T-helper 2 cell (primary cell): ENCODE measurements at places on chromosomes 12 and 14.

GRCh38 chr12:51082561-51083125 is 753 bp downstream of the CSRNP2 start:
- DNase-seq, result peak; percentile 4

DNA sequence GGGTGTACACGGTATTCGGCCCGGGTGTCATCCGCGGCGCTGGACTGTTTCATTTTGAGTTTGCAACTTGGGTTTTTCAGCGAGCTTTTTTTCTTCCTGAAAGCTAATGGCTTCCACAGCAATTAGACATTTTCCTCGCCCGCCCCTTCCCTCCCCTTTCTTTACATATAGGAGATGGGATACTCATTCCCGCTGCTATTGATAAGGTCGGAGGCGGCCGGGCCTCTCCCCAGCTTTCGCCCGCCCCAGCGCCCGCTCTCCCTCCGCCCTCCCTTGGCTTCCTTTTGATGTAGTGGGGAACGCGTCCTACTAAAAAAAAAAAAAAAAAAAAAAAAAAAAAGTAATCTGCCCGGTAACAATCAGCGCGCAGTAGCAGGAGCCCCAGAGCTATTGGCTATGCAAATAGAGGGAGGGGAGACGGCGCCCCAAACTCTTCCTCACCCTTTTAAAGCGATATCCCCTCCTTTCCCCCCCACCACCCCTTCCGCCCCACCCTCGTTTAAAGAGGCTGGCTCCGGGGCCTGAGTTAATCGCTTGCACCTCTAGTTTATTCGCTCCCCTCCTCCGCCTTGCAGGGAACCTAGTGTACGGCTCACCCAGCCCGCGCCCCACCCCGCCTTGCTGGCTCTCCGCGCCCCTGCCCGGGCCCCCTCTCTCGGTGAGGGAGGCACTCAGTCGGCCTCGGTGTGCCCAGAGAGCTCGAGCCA is 1.7 kb upstream of the CCND2 start:
- DNase-seq, result peak; percentile 85

DNA sequence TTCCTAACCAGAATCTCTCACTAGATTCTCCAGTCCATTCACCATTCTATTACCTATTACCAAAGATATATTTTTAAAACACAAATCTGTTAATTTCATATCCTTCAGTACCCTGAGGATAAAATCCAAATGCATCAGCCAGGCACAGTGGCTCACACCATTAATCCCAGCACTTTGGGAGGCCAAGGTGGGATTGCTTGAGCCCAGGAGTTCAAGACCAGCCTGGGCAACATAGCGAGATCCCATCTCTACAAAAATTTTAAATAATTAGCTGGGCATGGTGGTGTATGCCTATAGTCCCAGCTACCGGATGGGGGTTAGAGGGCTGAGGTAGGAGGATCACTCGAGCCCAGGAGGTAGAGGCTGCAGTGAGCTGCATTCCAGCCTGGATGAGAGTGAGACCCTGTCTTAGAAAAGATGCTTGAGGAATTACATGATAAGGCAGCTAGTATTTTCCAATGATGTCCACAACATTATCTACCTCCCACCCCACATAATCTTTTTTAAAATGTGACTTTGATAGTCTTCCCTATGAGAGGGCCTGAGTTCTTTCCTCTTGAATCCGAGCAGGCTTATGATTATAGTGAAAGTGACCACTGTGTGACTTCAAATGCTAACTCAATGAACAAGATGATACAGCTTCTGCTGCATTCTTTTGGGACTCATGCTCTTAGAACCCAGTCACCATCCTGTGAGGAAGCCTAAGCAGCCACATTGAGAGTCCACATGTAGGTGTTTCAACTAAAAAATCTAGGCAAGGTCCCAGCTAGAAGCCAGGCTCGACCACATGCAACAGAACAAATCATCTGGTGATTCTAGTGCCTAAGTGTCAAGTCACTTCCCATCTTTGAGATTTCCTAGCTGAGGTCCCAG is 18.0 kb downstream of the HECTD1 start:
- no peak for DNase-seq

DNA sequence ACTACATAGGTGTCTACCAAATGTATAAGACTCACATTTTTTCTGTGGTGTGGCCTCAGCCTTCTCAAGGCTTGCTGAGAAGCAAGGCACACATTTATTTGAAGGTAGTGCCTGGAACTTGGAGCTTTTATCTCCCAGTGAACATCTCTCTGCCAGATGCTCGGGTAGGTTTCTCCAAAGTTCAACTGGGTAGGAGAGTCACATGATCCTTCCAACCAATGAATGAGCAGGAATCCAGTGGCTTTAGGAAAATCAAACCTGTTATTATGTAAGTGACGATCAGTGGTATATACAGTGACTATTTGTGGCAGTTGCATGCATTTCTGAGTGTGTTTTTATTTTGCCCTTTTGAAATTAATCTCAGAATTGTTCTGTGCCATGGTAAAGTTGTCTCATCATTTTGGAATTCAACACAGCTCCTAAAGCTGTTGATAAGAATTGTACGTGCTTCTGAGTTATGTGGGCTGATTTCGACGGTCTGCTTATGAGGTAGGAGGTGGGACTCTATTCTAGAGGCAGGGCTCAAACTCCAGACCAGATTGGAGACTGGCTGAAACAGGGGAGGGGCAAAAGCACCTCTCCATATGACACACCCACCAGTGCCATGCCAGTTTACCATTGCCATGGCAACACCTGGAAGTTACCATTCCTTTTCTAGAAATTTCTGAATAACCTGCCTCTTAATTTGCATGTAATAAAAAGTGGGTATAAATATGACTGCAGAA is 57.6 kb downstream of the EID3 start:
- no peak for DNase-seq

DNA sequence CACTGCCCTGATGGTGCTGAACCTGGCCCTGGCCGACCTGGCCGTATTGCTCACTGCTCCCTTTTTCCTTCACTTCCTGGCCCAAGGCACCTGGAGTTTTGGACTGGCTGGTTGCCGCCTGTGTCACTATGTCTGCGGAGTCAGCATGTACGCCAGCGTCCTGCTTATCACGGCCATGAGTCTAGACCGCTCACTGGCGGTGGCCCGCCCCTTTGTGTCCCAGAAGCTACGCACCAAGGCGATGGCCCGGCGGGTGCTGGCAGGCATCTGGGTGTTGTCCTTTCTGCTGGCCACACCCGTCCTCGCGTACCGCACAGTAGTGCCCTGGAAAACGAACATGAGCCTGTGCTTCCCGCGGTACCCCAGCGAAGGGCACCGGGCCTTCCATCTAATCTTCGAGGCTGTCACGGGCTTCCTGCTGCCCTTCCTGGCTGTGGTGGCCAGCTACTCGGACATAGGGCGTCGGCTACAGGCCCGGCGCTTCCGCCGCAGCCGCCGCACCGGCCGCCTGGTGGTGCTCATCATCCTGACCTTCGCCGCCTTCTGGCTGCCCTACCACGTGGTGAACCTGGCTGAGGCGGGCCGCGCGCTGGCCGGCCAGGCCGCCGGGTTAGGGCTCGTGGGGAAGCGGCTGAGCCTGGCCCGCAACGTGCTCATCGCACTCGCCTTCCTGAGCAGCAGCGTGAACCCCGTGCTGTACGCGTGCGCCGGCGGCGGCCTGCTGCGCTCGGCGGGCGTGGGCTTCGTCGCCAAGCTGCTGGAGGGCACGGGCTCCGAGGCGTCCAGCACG is 4.7 kb downstream of the LTB4R start:
- DNase-seq, result no peak

DNA sequence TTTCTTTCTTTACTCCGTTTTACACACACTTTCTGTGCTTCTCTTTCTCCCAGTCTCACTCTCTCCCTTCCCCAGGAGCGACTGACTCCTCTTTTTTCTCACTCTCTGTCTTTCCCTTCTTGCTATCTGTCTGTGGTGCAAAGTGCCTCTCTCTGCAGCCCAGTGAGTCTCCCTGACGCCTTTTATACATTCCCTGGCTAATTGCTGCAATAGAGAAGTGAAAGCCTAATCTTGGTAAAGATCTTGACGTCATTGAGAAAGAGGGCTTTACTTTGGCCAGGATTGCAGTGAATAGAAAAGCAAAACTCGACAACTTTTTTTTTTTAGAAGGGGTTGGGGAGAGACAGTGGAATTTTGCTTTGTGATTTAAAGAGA is 706 bp upstream of the DIO2 start:
- peak; percentile 5 for DNase-seq

- no peak for DNase-seq
These were observed 32.2 kb upstream of the NUBPL start for GRCh38 chr14:31529053-31529452.

DNA sequence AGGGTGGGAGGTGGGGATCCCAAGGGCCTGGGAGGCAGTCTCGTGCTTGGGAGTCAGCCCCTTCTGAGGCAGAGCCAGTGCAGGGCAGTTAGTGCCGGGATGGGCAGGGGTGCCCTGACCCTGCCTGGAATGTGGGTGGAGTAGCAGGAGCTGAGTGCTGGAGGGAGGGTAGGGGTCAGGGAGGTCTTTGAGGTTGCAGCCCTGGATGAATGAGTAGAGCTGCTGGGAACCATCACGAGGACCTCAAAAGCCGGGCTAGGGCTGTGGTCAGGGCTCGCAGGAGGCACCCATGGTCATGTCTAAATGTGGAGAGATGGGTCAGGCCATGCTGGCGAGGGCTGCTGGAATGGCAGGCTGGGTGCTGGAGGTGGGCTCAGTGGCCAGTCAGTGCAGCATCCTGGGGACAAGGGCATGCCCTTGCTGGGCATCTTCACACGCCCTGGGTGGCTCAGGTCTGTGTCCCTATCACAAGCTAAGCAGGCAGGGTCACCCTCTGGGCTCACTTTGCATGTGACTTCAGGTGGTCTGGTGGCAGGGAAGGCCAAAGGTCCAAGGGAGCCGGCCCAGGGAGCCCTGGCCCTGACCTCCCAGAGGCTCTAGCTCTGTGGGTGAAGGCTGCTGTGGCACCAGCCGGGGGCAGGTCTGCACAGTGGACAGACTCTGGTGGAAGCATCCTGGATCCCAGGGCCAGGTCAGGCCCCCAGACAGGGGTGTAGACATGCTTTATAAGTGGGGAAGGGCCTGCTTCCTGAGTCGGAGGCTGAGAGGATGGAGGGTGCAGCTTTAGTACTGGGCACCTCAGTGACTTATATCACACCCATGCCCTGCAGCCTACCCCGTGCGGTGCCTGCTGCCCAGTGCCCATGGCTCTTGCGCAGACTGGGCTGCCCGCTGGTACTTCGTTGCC is 24.5 kb downstream of the PAPLN start:
- no peak for DNase-seq

DNA sequence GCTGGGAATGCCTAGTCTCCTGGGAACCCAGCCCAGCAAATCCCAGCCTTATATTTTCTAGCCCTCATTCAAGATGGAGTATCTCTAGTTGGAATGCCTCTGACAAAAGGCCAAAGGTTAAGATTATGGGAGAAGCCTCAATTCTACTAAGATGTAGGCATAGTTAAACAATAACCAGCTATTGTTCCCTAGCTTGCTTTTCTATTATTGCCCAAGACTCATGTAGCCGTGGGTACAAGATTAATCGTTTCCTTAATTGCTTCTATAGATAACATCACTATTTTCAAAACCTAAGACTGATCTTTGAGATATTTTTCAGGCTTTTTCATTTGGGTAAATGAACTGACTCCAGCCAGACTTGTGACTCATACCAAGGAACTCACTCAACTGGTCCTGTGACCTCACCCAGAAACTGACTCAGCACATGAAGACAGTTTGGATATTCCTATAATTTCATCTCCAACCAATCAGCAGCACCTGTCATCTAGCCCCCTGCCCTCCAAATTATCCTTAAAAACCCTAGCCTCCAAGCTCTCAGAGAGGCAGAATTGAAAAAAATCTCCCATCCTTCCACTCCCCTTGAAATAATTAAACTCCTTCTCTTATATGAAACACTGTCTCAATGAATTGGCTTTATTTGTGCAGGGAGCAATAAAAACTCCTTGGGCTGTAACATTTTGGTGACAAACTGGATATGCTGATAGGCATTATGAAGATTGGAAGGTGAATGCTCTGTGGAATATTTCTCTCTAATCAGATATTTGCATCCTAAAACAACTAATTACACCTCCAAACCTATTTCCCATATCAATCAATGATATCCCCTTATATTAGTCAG is 589.0 kb downstream of the C12orf50 start:
- DNase-seq, result no peak

- DNase-seq, result no peak
These were observed 98.8 kb downstream of the AKAP6 start for GRCh38 chr14:32427726-32428528.

DNA sequence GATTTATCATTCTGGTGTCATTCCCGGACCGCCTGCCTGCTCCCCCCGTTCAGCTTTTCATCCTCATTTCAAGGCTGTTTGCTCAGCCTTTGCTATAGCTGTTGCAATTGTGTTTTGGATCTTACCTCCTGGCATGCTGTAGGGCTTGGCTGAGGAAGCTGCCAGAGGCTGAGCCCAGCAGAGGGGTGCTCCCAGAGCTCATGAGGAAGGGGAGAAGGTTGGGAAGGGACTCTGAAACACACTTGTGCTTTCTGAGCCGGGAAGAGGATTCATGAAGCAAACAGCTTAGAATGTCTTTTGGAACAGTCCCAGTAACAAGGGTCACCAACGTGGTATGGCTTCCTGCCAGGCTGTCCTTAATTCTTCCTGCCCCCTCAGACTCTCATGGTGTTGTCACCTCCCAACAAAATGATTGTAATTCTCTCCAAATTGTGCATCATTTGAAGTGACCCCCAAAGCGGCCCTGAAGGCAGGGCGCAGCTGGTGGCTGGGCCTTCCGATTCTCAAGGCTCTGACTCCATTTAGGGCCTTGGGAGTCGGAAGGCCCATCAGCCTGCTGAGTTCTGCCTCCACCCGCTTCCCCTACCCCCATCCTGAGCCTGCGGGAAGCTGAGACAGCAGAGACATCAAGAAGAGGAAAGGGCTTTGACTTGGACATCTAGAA is 111.9 kb upstream of the ARHGAP5 start:
- DNase-seq, result no peak

GRCh38 chr12:92539976-92540781 is 162.6 kb upstream of the PLEKHG7 start:
- DNase-seq, result no peak

DNA sequence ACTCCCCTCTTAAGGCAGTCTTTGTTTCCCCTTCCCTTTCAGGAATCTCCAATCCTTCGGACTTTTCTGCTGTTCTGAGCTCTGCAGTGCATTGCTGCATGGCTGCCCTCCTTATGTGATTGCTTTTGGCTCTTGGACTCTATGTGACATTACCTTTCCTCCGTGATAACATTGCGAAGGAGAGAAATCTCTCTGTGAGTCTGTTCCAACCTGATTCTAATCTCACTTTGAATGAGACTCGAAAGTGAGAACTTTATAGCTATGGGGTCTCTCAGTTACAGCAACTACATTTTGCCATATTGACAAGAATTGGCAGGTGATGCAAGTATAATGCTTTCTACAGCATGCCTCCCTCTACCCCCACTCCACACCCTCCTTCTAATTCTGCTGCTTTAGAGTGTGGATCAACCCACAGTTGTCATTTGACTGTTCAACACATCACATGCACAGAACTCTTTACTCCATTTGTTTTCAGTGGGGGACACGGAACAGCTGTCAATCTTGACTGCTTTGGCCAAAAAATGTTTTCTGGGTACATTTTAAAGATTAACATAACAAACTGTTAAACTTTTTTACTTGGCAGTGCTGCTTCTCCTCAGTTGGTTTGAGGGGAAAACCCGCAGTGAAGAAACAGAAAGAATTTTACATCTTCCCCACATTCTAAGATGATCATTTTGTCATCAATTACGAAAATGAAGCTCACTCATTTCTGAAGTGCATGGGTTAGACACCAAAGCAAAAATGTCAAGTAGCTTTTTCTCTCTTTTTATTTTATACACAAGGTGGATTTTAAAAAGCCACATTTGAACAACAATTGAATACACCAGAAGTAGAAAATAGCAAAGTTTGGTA is 125.5 kb upstream of the RMST start:
- DNase-seq, result no peak
